HFF-Myc (cell line): ENCODE measurements at places on chromosomes 4 and X.

DNA sequence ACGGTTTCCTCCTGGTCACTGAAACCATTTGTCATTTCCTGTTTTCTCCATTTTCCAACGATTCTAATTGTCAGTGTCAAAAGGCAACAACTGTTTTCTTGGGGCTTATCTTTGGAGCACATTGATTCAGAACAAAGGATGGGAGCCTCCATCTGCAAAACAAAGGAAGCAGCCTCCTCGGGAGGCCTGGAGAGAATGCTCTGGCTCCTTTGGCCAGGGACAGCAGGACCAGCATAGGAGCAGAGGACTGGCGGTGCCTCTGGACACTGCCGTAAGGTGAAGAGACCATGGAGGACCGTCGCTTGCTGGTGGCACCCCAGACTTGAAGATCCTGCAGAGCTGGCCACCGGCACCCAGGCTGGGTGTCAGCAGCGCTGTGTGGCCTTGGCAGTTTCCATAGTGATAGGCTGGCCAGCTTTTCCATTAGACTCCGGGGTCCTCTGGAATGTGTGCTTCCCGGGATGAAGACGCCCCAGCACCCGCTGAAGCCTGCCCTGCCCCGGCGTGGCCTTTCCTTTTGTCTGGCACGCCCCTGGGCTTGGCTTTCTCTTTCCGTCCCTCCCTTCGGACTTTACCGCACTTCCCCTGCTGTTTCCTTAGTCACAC is 61.1 kb upstream of the MTM1 start:
- no peak for DNase-seq

DNA sequence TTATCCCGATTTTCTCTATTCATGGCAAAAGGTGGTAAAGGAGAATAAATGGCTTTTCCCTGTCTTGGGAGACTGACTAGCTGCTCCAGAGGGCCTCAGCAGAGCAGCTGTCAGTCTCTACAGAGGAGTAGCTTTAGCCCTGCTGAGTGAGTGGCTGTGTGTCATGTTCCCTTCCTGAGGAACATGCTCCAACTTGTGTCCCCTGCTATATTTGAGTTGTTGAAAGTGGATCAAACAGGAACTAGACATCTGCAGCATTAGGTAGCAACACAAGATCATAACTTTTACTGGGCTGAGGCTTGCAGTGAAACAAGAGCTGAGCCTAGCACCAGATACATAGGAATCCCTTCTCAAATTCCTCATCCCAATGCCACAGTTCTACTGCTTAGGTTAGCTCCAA is 26.7 kb upstream of the PLAC1 start:
- no peak for DNase-seq

- no peak for DNase-seq
Measured at GRCh38 chrX:1351981-1352714, 15.6 kb downstream of the IL3RA start.

DNA sequence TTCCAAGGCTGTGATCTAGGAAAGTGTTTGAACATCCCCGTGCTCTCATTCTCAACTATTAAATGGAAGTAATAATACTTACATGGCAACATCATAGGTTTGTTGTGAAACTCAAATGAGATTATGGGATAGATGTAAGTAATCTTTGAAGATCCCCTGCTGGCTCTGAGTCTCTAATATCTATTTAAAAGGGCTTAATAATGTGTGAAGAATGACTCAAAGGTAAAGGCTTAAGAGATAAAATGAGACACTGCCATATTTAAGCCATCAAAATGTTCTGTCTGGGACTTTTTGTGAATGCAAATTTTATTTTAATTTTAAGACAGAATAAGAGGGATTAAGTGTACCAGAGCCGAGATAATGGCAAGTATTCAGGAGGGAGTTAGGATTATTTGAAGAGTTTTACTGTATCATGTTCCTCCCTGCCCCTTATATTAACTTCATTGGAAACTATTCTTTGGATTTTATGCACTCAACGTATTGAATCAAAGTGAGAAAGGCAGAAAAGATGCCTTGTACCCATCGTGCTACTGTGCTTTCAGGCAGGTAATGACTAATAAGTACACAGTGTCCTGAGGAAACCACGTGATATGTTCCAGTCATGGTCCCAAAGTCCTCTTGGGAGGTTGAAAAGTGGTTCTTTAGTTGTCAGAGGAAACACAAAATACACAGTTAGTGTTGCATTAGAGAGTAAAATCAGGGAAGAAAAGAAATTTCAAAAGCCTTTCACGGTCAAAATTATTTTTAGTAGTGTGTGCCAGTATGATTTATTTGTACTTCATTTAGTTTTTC is 192.4 kb downstream of the RBM46 start:
- DNase-seq: no peak

- no peak for DNase-seq
Measured at GRCh38 chrX:40007756-40008705, 89.7 kb downstream of the BCOR start.

DNA sequence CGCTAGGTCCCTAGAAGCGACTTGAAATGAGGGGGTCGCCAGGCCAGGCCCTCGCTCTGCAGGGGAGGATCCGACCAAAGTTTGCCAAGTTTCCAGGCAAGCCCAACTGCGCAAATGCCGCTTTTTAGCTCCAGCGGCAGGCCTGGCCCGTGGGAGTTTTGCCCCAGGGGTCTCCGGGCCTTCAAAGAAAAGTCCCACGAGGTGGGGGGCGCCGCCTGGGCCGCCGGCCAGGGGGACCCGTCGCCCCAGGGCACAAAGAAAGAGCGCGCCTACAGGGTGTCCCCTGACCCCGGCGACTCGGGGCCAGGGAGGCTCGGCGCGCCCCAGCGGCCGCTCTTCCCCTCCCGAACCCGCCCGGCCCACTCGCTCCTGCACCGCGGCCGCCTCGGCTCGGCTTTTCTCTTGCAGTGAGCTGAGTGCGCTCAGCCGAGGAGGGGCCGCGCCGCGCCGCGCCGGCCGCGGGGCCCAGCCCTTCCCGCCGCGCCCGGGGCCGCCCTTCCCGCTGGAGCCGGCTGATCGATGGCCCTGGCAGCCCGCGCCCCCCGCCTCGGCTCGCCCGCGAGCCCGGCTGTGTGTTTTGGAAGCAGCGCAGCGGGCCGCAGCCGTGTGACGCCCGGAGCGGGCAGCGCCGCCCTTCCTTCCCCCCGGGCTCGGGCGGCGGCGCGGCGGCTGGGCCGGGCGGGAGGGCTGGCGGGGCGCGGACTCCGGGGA is 754 bp upstream of the KLF3 start:
- DNase-seq: no peak

- no peak for DNase-seq
Measured at GRCh38 chrX:72057849-72058248, 73.9 kb downstream of the RTL5 start.

DNA sequence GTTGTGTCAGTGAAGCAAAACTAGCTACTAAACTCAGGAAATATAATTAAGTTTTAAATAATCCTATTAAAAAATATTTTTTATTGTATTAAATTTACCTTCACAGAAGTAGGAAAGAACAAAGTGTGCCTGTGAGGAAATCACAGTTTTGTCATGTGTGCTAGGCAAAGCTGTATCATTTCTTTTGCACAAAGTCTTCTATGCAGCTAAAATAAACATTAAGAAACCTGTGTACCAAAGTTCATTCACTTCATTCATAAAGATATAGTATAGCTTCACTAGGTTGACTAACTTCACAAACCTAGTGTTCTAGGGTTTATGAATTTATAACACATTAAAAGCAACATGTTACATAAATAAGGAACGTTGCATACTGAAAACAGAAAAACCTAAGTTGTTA is 131.0 kb downstream of the PDS5A start:
- no peak for DNase-seq

- DNase-seq: peak; percentile 30
Measured at GRCh38 chrX:119880552-119881437, 9.2 kb downstream of the NDUFA1 start.

DNA sequence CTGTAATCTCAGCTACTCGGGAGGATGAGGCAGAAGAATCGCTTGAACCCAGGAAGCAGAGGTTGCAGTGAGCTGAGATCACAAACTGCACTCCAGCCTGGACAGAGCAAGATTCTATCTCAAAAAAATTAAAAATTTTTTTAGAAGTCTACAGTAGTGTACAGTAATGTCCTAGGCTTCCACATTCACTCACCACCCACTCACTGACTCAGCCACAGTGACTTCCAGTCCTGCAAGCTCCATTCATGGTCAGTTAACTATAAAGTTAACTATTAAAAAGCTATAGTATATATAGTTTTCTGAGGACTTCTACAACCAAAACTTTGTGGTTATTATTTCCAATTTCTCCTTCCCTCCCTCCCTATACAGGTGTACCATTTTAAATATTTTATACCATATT is 34.7 kb upstream of the NEUROG2 start:
- DNase-seq: no peak

GRCh38 chr4:99668472-99668871 is 10.8 kb upstream of the C4orf54 start:
- no peak for DNase-seq

GRCh38 chrX:118156254-118156952 is 39.8 kb upstream of the KLHL13 start:
- DNase-seq: no peak

- no peak for DNase-seq
Measured at GRCh38 chr4:76953956-76954355, 4.4 kb downstream of the SEPTIN11 start.

DNA sequence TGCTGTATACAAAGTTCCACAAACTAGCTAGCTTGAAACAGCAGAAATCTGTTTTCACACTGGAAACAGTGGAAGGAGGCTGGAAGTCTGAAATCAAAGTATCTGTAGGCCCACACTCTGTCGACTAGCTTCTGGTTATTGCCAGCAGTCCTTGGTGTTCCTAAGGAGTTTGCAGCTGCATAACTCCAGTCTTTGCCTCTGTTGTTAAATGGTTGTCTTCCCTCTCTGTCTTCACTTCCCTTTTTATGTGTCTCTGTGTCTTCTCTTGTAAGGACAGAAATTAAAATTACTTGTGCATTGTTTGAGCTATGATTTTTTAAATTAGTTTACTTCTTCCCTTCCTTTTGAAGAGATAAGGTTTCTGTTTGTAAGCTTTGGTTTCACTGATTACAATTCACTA is 8.2 kb downstream of the MTHFD2L start:
- no peak for DNase-seq

DNA sequence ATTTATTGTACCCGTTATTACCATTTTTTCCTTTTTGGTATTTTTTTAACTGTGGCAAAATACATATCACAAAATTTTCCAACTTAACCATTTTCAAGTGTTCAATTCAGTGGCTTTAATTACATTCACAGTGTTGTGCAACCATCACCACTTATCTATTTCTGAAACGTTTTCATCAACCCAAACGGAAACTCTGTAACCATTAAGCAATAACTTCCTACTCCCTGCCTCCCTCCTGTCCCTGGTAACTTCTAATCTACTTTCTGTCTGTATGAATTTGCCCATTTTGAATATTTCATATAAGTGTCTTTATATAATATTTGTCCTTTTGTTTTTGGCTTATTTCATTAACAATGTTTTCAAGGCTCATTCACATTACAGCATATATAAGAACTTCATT is 57.4 kb upstream of the MSN start:
- DNase-seq: no peak

DNA sequence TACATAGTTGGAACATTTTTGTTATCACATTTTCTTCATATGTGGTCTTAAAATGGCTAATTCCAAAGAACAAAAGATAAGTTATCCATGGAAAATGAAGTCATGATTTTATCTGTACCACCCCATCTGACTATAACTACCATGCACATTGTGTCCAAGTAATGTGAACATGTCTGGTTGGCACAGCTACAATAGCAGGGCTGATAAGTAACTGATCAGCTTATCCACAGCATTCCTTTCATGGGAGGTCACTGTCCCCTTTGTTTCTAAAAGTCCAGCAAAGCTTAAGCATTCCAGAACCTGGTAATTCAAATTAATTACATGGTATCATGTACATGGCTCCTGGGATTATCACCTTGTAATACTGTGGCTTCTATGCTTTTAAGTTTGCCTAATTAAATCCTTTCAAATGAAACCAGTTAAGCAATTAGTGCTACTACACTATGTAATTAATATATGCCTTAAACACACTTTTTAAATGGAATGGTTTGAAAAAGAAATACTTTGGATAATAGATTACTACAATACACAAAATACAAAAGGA is 21.1 kb upstream of the SORBS2 start:
- no peak for DNase-seq

GRCh38 chr4:184715526-184715925 is 18.4 kb downstream of the CENPU start:
- DNase-seq: no peak

- no peak for DNase-seq
Measured at GRCh38 chrX:142204522-142205433, at the start of gene MAGEC2. MAGEC2 (minus strand) TSS chrX:142205290; CDS start chrX:142203987, 1,303 bp downstream.

- DNase-seq: no peak
Measured at GRCh38 chr4:70371987-70372386, 10.9 kb upstream of the SMR3B start.

DNA sequence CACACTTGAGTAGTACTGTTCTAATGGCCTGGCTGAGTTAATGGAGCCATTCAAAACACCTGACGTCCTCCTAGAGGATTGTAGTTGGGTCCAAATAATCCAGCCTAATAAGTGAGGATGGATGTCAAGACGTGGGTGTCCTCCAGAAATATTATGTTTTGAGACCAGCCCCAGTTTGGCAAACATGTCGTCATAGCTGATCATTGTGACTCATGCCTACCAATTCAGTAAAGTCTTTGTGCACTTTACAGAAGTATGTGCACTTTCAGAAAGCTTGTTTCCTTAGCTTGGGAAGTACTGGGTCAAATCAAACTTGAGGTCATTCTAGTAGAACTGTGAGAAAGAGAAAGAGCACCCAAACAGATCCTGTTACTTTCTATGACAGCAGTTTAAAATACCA is 37.6 kb upstream of the GLRA2 start:
- DNase-seq: no peak

GRCh38 chr4:174135530-174135929 is 147.9 kb downstream of the FBXO8 start:
- no peak for DNase-seq

- no peak for DNase-seq
Measured at GRCh38 chr4:79255793-79256192, 70.1 kb downstream of the NAA11 start.

DNA sequence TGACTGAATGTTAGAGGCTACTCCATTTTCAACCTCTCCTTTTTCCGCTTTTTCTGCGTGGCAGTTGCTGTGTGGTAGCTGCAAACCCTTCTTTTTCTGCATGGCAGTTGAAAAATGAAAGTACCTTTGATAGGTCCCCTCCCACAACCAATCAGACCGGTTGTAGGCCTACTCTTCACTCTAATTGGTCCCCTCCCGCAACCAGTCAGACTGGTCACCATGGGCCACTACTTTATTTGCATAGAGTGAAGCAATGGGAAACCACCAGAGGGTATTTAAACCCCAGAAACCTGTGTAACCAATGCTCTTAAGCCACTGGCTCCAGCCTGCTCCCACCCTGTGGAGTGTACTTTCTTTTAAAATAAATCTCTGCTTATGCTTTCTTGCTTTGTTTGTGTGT is 877.8 kb downstream of the FAM133A start:
- DNase-seq: no peak

DNA sequence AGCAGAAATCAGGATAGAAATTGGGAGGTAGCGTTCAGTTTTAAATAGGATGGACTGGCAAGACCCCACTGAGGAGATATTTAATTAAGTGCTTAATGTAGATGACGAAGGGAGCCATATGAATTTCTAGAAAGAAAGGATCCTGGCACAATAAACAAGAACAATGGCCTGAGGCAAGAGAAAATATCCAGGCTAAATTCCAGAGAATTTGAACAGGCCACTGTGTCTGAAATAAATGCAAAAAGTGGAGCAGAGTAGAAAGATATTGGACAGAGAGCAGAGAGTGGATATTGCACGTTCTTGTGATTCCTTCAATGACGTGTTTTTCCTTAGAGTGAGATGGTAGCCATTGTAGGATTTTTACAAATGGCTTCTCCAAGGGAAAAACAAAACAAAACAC is 1504.8 kb downstream of the C4orf33 start:
- no peak for DNase-seq
